ENCODE measurements at places on chromosomes 2 and 18.

- DNase-seq: no peak
Measured at GRCh38 chr2:137507237-137507636, 457.0 kb upstream of the HNMT start.

GRCh38 chr18:56562479-56562878, 75.9 kb downstream of the TXNL1 start:
- DNase-seq: no peak

DNA sequence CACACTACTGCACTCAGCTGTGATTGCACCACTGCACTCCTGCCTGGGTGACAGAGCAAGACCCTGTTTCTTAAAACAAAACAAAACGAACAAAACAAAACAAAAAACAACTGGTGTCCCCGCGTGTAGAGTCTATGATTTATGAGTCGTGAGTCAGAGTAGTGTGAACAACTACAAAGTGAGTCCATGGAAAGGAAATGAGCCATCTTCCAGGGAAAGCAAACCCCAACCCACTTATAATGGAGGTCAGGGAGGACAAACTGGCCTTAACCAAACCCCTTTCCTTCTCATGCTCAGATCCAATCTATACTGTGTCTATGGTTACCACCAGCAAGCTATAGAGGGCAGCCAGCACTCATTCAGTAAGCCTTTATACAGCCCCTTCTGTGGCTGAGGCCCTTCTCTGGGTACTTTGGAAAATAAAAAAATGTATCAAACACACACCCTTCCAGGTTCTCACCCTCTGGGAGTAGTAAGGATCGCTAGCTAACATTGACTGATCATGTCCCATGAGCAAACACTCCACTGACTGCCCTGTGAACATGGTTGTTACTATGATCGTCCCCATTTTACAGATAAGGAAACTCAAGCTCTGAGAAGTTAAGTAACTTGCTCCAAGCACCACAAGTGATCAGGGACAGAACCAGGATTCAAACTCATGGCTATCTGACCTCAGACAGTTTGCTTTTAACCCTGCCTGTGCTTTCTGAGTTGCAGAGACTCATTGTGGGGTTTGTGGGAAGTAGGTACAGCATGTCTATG, 24.7 kb upstream of the COLEC12 start:
- DNase-seq: no peak

GRCh38 chr2:64326578-64327050, 127.3 kb upstream of the LGALSL start:
- DNase-seq: no peak

GRCh38 chr2:179275253-179276012, 10.8 kb upstream of the SESTD1 start:
- DNase-seq: no peak

Measured in G401 (cell line).